ENCODE measurements at places on chromosomes 4 and X.
A peak's percentile ranks its signal among the peaks of the same experiment; 100 is the strongest.

DNA sequence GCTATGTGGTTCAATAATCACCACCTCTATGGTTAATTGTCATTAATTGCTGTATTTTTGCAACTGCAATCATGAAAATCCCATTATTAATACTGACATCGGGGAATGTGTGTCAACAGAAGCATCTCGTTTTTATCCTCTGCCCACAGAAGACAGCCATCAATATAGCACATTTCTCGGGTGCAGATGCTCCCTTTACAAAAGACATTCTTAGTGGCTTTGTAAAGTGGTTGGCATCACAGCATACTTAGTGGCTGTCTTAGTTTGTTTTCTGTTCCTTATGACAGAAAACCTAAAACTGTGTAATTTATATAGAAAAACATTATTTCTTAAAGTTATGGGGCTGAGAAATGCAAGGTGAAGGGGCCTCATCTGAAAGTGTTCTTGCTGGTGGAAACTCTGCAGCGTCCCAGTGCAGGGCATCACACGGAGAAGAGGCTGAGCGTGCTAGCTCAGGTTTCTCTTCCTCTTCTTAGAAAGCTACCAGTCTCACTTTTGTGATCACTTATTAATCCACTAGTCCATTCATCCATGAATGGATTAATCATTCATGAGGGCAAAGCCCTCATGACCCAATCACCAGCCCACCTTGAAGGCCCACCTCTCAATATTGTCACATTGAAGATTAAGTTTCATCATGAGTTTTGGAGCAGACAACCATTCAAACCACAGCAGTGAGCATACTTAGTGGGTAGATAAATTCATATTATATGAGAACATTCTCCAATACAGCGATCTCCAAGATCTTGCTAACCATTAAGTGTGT is 1067.7 kb upstream of the PABPC4L start:
- DNase-seq: no peak

DNA sequence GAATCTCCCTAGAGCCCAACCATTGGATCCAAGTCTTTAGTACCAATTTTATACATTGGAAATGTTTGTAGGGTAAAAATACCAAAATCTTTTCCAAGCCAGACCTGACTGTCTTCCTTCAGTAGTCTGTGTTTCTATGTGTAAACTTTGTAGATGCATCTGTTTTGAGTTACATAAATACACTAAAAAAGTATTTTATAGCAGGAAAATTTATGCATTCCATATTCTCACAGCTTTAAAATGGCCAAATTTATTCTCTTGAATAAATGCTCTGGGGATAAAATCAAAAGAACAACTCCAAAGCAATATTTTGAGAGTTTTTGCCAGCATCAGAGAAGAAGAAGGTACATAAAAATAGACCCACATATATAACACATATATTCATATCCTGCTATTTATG is 377.4 kb downstream of the PPP3CA start:
- DNase-seq: no peak

- no peak for DNase-seq
Measured at GRCh38 chrX:50469206-50469605, 1.4 kb downstream of the DGKK start.

DNA sequence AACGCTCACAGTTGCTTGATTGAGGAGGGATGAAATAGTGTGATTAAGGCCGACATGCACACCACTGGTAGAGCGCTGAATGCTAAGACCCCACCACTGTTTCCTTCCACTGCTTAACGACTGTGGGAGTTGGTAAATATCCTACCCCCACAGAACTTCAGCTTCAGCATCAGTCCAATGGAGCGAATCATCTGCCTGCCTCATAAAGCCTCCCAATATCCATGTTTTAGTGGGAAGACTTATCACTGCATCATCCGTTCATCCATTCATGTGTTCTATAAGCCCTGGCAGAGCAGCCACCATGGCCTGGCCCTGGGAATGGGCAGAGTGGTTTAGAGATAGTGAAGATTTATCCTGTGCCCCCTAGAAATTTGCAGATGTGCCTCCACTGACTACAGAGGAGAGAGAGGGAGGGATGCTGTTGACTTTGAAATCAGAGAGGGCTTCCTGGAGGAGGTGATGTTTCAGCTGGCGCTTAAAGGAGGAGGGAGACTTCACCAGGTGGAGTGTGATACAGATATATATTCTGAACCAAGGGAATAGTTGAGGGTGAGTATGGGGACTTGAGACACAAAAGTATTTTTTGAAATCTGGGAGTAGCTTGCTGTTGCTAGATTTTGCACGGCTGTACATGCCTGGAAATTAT is 71.9 kb upstream of the STX18 start:
- no peak for DNase-seq

DNA sequence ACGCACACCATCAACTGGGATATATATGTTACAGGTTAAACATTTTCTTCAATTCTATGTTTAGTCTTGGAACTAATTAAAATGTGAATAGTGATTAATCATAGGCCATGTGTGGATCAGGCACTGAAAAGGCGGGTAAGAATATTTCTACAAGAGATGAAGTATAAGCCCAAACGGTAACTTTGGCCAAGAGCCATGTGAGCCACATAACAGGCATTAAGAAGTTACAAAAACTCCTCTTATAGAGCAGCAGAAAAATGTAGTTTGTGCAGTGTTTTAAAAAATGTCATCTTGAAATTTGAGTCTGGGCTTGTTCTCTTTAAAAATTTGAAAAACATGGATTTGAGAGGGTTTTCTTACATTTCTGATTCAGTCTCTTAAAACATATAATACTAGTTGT is 521.8 kb upstream of the DIPK2B start:
- no peak for DNase-seq

- peak; percentile 52 for DNase-seq
Measured at GRCh38 chr4:74671080-74671698, 123.1 kb downstream of the BTC start.

GRCh38 chrX:115650449-115650848 is 89.5 kb downstream of the PLS3 start:
- DNase-seq: no peak

DNA sequence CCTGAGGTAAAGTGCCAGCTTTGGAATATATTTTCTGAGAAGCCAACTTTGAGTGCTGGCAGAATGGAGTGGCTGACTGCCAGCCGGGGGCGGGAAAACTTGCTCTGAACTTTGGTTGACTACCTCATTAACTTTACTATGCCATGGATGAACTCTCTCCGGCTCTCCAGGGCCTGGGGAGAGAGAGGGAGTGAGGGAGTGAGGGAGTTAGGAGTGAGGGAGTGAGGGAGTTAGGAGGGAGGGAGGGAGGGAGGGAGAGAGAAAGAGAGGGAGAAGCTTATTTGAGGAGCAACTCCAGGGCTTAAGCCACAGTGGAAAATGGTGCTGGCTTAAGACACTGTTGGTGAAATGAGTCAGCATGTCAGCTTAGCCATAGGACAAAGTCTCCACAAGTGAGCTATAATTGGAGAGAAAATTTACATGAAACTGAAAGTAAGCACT is 280.9 kb upstream of the RPS6KA3 start:
- DNase-seq: no peak

GRCh38 chr4:24645765-24646550 is 61.6 kb upstream of the DHX15 start:
- DNase-seq: no peak

GRCh38 chrX:10525381-10526120 is 94.8 kb downstream of the MID1 start:
- no peak for DNase-seq

Measured in CD4-positive, alpha-beta T cell treated with Interleukin-4 for 1 hour (primary cell).